ENCODE measurements at places on chromosomes 1 and 21.

GRCh38 chr1:30762152-30762929 lies 4.8 kb upstream of the LAPTM5 start:
- DNase-seq, result no peak

GRCh38 chr1:170218257-170218650 lies 72.5 kb downstream of the NTMT2 start:
- DNase-seq, result no peak

DNA sequence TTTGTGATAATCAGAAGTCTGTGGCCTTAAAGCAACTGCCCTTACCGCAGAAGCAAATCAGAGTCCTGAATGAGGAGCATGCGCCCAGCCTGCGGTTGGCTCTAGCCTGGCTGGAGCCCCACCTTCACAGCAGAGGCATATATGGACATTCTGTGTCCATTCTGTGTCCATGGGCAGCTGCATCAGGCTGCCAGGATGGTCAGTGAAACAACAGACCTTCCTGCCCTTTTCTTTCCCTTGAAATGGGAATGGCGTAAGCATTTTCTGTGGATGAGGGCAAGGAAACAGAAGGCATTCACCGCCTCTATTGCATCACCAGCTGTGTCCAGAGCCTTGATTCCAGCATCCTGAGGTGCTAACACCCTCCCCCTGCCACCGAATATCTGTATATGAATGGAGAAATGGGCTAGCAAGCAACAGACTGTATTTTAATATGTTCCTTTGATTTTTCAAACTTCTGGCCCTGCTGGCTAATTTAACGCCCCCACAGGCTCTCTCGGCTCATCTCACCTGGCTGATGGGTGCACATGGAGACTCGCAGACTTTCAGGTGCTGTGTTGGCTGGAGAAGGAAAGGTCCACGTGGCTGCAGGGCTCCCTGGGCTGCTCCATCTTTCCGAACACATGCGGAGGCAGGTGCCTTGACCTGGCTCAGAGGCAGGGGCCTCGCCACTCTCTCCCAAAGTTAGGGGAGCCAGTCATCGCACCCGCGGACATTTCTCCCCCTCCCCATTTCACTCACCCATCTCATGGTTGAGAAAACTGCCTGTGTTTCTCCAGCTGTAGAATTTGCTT lies 159.2 kb downstream of the GALNT2 start:
- no peak for DNase-seq

DNA sequence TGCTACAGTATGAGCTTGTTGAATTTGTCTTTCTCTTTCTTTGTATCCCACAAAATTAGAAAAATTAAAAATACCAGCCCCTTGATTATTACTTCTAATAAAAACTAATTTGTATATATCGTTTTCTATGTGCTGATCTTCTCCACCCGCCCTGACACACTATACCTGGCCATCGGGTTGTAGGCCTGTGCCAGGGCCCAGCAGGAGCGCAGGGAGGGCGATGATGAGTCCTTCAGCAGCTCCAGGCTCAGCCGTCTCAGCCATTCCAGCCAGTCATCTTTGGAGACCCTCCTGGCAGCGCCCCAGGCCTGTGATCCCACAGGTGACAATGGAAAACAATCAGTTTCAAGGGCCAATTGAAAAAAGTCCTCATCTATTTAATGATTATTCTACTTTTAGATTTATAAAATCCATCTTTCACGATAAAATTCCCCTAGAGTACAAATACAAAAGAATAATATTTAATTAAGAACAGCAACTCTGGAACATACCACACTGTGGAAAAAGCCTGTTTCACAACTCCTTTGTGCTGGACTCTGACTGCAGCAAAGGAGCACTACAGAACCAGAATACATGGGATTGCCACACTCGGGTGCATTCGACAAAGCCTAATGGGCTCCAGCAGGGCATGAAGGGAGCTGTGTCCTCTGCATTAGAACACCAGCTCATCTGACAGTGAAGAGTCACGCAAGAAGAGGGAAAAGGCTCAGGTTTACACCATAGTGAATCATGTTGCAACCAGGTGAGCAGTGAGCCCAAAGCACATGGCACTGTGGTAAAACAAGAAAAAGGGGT lies 15.4 kb downstream of the ANGPTL7 start:
- no peak for DNase-seq

DNA sequence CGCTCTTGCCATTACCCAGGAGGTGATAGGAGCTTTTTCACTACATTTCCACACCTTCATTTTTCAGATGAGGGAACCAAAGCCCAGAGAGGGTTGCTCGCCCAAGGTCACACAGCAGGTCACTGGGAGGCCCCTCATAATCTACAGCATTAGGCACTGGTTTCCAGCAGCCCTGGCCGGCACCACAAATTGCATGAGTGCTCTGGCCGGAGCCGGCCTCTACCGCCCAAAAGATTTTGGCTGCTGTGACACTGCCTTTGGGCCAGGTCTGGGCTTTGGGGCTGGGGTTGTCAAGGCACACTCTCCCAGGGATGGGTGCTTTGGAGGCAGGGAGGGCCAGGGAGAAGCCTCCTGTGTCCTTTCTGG lies 15.4 kb downstream of the DHRS3 start:
- DNase-seq, result no peak

DNA sequence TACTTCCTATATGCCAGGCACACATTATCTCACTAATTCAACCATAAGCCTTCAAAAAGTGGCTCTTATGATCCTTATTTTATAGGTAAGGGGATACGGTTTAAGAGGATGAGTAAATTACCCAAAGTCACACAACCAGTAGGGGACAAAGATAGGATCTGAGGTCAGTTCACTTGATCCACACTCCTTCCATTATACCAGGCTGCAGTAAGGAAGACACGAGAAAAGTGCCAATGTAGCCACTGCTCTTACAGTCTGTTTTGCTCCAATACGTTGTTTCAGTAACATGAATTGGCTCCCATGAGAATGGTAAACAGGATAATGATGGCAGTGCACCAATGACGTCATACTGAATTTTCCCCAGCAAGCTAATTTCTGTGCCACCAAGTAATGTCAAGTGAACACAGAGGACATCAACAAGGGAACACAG lies 15.4 kb upstream of the GUCA2A start:
- DNase-seq, result no peak

DNA sequence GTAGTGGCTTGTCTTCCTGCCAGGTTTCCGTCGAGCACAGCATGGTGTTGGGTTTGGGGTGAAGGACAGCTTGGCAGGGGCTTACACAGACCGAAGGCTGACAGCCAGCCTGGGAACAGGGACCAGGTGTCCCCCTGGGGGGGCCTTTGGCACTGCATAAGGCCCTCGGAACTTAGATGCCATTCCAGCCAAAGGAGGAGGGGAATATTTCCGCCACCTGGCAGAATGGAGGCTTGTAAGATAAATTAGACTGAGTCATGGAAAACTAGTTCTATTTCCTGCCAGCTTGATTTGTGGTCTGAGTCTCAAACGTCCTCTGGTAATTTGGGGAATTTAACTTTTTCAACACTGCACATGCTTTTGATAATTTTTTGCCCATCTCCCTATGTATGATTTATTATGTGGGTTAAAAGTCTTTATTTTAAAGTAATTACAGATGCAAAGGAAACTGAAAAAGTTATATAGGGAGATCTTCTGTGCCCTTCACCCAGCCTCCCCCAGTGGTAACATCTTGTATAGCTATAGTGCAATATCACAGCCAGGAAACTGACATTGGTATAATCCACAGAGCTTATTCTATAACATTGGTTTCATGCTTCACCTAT lies 11.5 kb upstream of the TMEM51 start:
- no peak for DNase-seq

DNA sequence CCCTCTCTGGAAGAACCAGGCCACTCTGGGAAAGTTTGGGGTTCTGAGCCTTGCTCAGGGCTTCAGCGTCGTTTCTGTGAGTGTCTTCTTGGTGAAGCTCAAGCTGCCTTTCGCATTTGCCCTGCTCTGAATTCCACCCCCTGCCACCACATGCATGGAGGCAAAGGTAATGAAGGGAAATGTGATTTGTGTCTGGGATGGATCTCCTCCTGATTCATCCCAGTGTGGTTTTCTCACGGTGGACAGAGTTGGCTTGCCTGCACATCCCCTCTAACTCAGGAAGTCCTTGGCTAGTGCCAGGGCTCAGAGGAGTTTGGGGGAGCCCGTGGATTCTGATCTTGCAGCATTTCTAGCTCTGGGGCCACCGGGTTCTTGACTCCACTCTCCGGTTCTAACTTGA lies 173.6 kb upstream of the RAB4A start:
- no peak for DNase-seq

GRCh38 chr1:101431956-101432510 lies 195.2 kb downstream of the S1PR1 start:
- no peak for DNase-seq

GRCh38 chr1:207034998-207035397 lies 2.4 kb upstream of the C1orf116 start:
- DNase-seq, result no peak

- no peak for DNase-seq
Observed at GRCh38 chr1:99173282-99173681, 91.0 kb upstream of the PLPPR4 start.

- no peak for DNase-seq
Observed at GRCh38 chr1:14725695-14726094, 127.2 kb downstream of the KAZN start.

- no peak for DNase-seq
Observed at GRCh38 chr21:35561116-35561515, 499.2 kb downstream of the SETD4 start.

DNA sequence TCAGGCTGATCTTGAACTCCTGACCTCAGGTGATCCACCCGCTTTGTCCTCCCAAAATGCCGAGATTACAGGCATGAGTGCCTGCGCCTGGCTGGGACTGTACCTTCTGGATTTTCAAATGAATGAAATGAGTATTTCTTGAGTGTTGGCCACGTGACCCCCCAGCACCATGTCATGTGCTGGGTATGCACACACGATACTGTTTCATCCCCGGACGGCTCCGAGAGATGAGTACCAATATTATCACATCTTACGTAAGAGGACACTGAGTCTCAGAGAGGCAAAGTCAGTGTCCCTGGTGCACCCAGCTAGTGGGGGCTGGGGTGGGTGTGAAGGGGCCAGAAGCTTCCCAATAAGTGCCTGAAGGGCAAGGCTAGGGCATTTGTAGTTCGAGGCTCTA lies 780 bp upstream of the CROCC start:
- DNase-seq, result no peak

- DNase-seq, result no peak
Observed at GRCh38 chr1:176795929-176796328, 333.0 kb downstream of the PAPPA2 start.

DNA sequence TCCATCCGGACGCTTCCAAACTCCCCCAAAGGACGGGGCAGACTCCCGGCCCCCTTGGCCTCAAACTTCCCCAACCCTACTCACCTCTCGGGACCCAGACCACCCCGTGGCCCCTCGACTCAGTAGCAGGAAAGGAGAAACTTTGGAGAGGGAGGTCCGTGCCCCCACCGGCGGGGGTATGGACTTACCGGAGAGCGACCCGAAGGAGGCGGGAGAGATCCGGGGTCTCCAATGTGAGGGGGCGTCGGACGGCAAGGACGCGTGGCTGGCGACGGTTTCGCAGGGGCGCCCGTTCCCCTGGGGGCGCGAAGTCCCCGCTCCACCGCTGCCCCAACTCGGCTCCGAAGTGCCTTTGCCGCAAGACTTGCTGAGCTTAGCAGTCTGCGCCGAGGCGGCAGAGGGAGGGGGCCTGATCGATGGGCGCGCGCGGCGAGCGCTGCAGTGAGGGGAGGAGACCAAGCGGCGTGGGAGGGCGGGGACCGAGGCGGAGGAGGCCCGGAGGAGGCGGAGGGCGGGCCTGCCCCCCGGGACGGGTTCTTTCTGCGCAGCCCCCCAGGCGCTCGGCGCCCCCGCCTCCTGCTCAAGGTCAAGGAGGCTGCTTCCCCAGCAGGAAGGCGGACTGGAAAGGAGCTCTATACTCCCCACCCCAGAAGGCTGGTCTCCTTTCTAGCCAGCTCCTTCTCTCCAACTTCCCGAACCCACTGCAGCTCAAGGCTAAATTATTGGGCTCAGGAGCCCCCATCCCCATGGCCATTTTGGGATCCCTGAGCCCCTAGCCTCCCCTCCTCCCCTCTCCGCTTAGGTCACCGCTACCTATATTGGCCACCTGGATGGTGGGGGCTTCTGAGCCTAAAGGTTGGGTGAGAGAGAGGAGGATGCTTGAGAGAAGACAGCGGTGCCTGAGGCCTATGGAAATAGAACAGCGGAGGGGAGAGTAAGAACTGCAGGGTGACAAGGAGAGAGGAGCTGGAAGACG lies at the start of gene SYT2:
Gene SYT2, minus strand, starts transcription at position 385 of the 976 bp plus-strand sequence. CDS start 104,682 bp downstream, outside the sequence.
- DNase-seq, result no peak

DNA sequence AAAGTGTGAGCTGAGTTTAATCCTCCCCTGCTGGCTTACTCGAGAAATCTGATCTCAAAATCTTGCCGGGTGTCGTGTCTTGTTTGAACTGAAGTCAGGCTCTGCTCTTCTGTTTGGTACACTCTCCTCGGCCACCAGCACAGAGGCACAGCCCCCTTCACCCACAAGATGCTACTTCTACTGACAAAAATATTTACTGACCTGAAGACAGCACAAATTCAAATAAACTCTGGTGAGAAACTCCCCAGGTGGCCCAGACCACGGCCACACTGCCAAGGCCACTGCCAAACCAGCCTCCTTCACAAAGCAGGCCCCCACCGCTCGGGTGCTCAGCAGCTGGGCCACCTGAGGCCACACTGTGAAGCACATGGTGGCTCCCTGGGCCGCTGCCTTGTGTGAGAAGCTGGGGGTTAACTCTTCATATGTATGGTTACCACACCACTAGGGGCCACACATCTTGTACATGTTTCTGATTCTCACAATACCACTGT lies 80.6 kb downstream of the TGFBR3 start:
- peak; percentile 4 for DNase-seq

- DNase-seq, result no peak
Observed at GRCh38 chr1:185419718-185420117, 102.7 kb upstream of the IVNS1ABP start.

DNA sequence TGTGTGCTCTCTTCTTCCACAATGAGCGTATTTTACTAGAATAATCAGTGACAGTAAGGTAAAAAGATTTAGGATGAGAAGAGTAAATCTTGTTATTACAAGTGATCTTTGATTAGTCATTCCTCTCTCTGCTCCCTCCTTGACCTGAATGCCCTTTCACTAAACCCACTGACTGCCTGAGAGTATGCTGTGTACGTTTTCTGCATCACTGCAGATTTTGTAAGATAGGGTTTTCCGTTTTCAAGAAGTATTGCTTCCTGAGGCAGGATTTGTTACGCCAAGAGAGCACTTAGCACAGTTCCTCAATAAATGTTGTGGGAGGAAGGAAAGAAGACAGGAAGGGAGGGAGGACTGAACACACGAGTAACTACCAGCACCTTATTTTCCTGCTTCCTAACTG lies 7.7 kb upstream of the LAMB3 start:
- DNase-seq, result no peak

- DNase-seq, result no peak
Observed at GRCh38 chr21:38807986-38808385, 2.3 kb downstream of the ETS2 start.

DNA sequence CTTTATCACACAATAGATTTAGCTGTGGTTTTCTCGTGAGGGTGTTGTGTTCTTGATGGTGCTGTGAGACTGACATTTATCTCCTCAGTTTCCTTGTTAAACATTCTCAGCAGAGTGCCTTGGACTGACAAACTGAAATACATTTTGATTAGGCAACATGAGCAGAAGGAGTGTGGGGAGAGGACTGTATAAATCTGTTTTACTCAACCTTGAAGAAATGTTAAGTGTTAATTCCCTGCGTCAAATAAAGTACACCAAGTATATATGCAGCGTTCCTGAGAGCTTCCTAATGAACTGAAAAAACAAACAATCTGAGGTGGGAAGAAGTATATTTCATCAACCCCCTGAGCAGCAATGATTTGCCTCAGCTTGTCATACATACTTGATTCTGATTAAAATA lies 540.3 kb upstream of the B3GALT2 start:
- no peak for DNase-seq

Data from stimulated activated CD8-positive, alpha-beta memory T cell treated with anti-CD3 and anti-CD28 coated beads, Interleukin-15, amount 100 ng/mL, for 4 hours (primary cell).